Glomerular endothelial cell (primary cell): ENCODE measurements at places on chromosomes 13 and 19. TPM values are rescaled to one million over a fixed set of nuclear protein-coding genes. Genes with fewer than 3 reads are reported as not detected.

The ICAM4 gene
- 1.8 TPM in 1 of 2 replicates, not detected in the other for total RNA-seq

DNA sequence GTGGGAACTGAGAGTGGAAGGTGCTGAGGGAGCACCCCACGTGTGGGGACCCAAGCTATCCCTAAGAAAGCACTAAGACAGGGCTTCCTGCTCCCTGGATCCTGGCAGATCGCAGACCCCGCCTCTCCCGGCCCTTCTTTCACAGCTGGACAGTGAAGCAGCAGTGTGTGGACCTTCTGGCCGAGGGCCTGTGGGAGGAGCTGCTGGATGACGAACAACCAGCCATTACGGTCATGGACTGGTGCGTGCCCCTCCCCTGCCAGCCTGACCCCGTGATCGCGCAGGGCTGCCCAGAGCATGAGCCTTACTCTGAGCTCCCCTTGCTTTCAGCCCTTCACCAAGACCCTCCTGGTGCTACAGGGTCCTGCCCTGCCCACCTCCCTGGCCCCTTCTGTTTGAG, 2.3 kb downstream of the NCCRP1 start:
- no peak for DNase-seq

GRCh38 chr19:55656552-55656951, 1.7 kb downstream of the U2AF2 start:
- no peak for DNase-seq

- DNase-seq = no peak
Observed at GRCh38 chr19:35267818-35268535, 785 bp upstream of the USF2 start.

The RASGRP4 gene
- not detected in 2 replicates for total RNA-seq

DNA sequence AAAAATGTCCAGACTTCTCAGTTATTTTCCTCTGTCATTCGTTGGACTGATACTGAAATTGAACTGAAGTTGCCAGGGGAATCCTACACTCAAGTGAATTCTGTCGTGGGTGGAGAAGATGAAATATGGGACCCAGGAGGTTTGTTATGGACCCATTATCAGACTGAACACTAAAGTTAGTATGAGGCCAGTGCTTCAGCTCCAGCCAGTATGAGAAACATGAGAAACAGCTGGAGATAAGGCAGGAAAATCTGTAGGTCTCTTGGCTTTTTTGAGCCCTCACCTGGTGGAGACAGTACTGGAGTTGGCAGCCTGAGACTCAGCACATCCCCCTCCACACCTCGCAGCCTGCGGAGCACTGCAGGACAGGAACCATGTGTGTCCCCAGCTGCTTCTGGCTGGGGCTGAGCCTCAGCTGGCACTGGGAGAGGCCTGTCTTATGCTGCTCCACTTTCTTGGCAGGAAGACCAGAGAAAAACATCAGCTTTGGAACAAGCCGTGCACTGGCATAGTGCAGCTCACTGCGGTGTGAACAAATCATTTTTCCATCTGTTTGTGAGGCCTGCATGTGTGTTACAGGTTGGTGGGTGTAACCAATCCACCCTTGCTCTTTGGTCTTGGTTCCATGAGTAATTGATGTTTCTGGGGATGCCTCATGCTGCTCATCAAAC, 641.0 kb downstream of the FGF9 start:
- DNase-seq = no peak

DNA sequence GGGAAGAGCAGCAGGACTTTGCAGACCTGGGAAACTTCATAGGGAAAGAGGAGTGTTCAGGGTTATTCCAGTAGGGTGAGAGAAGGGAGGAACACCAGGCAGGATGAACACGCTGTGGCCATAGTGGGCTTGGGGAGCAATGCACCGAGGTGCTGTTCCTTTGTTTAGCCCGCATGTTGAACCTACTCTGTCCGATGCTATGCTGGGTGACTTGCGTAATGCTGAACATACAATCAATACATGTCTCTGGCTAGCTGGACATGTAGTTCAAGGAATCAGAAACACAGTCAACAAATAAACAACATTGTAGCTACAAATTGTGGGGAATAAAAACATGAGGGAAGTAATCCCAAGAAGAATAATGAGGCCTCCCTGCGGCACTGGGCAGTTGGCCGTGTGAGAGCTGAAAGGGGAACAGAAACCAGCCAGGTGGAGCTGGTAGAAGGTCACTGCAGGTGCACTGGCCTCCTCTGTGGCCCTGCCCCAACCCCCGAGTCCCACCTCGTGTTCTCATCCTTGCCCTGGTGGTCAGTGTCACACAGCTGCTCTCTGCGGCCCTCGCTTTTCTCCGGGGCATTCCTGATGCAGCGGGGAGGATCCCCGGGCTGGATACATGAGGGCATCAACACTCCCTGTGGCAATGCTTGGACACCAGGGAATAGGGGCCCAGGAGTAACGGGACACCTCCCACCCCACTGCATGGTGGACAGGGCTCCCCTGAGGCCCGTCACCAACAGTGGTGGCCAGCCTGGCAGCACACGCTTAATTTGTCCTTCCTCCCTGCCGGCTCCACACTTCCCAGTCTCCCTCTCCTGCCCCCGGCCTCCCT, 36.9 kb upstream of the TUBGCP3 start:
- no peak for DNase-seq

DNA sequence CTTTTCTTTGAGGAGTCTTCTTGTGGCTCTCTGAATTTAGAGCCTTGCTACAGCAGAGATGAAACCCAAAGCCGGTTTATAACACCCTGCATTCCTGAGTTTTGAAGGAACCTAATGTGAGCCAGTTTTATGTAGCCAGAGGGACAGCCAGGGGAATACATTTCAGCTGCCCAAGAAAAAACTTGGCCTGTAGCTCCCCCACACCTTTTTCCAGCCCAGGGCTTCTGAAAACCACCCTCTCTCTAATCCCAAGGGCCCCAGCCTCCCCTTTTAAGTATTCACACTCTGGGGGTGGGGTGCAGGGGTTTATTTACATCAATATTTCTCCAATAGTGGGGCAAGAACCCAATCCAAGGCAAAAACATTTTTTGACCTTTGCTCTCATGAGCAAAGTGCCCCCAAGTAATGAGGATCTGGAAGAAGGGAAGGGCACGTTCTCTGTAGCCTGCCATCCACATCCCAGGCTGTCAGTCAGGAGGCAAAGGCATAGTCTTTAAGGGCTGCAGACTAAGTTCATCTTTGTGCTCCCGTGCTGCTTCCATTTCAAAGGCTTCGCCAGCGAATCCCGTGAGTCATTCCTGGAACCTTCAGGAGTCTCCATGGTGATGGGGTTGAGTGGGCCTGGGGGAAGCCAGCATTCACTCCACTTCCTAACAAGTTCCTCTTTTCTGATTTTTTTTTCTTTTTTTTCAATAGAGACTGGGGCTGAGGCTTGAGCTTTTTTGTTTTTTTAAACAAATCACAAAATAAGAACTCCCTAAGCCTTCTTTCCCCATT, 33.2 kb upstream of the MEDAG start:
- peak; percentile 70 for DNase-seq

- no peak for DNase-seq
Observed at GRCh38 chr13:96119921-96120320, 30.0 kb downstream of the HS6ST3 start.

The CALM3 gene
- total RNA-seq = 268 and 348 TPM in 2 replicates

- DNase-seq = no peak
Observed at GRCh38 chr19:29672933-29673336, 7.7 kb downstream of the PLEKHF1 start.

- no peak for DNase-seq
Observed at GRCh38 chr19:35509018-35509652, 4.3 kb downstream of the DMKN start.

GRCh38 chr19:34128558-34129250, 43.6 kb upstream of the LSM14A start:
- no peak for DNase-seq

The GDF15 gene
- total RNA-seq = 429 and 528 TPM in 2 replicates

- no peak for DNase-seq
Observed at GRCh38 chr13:101309014-101309619, 107.2 kb downstream of the NALCN start.

DNA sequence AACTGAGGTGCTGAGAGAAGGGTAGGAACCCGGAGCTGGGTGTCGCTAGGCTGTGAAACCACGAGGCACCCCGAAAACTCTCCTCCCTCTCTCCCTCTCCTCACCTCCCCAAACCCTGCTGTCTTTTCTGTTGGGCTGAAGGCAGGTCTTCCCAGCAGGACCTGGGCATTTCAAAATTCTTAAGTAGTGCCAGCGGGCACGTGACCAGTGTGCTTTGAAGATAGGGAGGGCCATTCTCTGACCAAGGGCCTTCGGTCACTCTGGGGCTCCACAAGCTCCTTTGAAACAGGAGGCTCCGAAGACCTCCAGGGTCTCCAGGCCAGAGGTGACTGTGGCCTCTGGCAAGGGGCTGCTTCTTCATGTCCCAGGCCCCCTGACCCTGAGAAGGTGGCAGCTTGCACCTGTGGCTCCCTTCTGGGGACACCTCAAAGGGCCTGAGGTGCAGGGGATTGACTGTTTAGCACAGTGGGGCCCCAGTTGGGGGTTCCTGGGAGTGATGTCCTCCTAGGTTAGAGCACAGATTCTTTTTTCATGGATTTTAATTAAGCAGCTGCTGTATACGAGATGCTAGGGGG, 48.3 kb downstream of the DNM2 start:
- DNase-seq = no peak

DNA sequence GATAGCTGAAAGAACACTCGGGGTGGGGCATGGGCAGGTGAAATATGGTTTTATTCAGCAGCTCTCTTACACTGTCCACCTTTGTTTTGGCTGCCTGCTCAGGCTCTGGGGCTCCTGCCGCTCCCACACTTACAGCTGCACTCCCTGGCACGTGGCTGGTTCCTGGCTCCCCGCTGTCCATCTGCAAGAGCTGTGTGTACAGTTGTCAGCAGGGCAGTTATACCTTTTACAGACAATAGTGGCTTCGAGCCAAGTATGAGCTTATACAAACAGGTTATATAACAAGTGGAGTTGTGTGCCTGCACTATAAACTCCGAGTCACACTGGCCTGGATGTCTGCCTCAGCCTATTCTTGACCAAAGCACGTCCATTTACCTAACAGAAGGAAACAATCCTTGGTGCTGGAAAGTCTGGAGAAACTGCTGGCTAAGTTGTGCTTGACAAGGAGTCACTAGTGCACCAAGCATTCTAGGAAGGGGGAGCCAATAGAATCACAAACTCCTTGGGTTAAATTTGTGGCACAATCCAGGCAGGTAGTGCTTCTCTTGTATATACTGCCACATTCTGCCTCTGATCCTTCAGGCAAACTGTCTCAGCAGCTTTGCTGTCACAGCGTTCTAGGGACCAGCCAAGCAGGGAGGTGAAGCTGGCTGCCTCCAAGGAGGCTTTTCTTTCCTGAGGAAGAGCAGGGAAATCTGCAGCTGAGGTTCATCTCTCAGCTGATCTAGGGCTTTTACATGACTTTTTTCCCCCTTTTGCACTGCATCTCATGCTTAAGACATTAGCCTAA, 68.2 kb downstream of the NHLRC3 start:
- no peak for DNase-seq

The CEACAM19 gene
- 4.4 and 9.0 TPM in 2 replicates for total RNA-seq

DNA sequence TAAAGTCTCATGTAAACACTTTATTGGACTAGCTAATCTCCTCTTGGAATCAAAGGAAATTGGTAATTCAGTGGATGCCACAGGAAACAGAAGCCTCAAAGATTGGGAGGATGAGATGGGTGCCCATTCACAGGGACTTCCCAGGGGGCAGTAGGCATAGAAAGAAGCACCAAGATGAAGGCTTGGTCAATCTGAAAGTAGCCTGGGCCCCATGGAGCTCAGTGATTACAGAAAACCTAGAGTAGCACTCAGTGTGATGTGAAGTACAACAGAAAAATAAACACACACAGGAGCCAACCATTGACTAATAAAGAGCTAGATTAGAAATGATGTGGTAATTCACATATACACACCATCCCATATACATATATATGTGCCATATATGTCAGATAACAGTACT, 560.6 kb downstream of the TBC1D4 start:
- no peak for DNase-seq

The PRSS57 gene
- 2.2 TPM in 1 of 2 replicates, not detected in the other for total RNA-seq

The RFPL4AL1 gene
- total RNA-seq = not detected in 2 replicates

DNA sequence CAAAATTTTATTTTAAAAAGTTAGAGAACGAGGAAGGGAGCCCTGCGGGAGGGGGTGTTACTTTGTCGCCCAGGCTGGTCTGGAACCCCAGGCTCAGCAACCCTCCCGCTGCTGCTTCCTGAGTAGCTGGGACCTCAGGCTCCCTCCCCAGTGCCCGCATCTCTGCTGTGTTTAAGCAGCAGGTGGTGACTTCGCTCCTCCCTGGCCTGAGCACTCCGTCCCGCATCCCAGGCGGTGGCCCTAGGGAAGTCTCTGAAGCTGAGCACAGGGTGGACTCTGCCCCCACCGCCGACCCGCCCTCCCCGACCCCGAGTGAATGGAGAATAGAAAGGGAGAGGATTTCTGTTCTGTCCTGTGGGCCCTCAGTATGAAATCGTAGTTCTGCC, 30.5 kb downstream of the ZNF701 start:
- DNase-seq = no peak

DNA sequence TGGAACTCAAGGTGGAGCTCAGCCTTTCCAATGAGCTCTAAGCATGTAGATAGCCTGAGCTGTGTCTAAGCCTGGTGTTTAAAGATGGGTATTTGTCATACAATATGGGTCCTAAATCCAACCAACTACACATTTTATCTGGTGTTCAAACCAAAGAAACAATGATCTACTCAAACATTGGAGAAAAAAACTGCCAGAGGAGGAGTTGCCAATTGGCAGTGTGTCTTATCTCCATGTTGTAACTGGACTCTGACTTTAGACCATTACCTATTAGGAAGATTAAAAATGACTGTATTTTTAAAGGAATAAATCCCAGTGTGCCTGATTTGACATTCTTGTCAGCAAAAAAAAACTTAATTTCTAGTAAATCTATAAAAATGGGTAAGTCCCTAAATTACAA, 96.3 kb downstream of the COG6 start:
- no peak for DNase-seq

The LYPD3 gene
- not detected in 2 replicates for total RNA-seq

GRCh38 chr19:9644472-9644871, 23.4 kb upstream of the ZNF561 start:
- no peak for DNase-seq

GRCh38 chr19:662207-662961, 630 bp downstream of the RNF126 start:
- DNase-seq = no peak

DNA sequence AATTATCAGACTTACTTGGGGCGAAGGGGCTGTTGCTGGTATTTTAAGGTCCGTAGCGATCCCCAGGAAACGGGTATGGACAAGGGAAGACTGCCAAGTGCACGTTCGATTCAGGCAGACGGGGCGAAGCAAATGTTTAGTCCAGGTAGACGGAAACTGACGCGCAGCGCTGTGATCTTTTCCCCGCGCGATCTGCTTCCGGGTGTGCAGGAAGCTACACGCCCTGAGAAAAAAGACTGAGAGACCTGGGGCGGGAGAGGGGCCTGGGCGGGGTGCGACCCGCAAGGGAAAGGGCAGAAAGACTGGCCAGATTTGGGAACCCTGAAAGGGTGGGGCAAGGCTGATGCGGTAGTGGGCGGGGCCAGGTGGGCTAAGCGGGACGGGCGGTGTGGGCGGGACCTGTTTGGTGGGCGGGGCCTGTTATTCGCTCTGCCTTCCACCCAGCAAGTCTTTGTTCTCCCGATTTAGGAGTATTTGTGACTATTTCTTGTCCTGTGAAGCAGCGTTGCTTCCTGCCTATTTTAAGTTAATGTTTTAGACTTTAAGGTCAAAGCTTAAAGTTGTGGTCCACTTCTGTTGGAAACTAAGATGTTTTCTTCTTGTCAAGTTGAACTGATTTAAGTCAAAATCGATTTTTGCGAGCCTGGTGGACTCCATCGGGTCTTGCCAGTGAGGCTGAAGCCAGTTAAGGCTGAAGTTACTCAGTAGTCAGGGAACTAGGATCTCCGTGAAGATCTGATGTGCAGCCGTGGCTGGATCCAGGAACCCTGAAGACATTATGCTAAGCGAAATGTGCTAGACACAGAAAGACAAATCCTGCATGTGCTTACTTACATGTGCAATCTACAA, at the start of gene ZNF836:
ZNF836 (minus strand) TSS at position 301 of the 849 bp plus-strand sequence. CDS start 3,549 bp downstream, outside the sequence.
- DNase-seq = no peak

The BRCA2 gene
- 1.8 and 3.9 TPM in 2 replicates for total RNA-seq

The POP4 gene
- 43.2 and 68.1 TPM in 2 replicates for total RNA-seq
